A673 (cell line): ENCODE measurements at places on chromosomes 7 and 10.

GRCh38 chr10:72038458-72039001 is 49.8 kb downstream of the SPOCK2 start:
- no peak for DNase-seq

DNA sequence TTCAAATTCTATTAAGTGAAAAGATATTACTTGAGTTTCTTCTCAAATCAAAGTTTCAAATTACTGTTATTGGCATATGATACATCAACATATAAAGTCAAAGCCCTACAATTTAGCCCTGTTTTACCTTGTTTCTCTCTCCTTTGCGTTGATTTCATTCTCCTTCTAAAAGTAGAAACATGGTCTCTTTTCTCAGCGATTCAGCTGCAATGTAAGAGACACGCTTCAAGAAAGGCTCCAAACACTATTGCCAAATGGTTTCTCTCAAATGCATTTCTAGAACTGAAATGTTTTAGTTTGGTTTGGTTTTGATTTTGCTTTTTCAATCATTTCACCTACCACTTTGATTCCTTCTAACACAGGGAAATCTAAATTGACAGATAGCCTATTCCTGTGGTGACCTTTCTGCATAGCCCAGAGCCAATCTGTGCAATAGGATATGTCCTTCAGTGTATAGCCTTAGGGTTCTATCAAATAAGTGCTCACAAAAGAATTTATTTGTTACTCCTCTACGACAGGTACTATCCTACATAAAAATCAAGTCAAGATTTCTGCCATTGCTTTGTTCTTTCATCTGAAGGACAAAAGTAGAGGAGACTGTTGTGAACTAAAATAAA is 47.3 kb downstream of the CTNNA3 start:
- no peak for DNase-seq

DNA sequence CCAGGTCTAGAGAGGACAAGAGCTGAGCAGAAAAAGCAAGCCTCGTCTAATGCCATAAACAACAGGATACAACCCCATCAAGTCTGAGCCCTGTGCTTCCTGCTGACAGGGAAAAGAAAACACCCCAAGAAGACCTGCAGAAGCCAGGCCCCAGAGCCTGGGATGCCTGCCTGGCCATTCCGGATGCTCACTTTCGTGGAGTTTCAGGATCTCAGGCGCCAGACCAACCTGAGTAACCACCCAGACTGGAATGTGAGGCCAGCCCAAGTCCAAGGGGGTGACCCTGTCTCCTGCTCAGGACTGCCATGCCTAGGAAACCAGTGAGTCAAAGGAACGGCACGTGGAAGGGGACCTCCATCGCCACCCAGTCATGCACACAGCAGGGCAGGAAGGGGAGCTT is 74.3 kb downstream of the PLXNA4 start:
- DNase-seq, result no peak

DNA sequence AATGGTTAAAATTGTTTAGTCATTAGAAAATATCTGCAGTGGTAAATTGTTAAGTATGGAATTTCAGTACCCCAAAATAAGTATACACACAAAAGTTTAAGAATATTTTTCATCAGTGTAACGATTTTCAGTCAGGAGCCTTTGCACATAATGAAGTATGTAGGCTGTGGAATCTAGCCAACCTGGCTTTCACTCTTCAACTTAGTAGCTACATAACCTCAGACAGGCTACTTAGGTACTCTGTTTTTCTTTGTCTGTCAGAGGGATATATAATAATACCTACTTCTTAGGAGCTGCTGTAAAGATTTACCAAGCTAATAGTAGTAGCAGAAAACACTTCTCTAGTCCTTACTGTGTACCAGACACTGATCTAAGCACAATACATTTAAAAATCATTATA is 137.5 kb downstream of the ZEB1 start:
- no peak for DNase-seq

- no peak for DNase-seq
Measured at GRCh38 chr10:123521076-123521475, 145.1 kb upstream of the GPR26 start.

DNA sequence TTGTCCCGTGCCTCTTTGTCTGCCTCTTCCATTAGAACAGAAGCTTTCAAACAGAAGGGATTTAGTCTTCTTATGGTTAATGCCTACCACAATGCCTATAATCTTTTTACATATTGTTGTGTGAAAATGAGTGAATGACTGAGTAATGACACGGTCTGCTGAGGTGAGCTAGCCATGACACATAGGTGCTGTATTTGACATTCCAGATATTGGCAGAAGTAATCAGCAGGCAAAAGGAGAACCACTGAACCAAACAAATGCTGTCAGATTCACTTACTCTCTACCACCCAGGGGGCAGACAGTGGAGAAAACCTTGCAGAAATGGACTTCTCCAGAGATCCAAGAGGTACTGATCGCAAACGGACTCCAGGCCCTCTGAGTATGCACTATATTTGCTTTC is 377.2 kb upstream of the VWC2 start:
- DNase-seq, result no peak

DNA sequence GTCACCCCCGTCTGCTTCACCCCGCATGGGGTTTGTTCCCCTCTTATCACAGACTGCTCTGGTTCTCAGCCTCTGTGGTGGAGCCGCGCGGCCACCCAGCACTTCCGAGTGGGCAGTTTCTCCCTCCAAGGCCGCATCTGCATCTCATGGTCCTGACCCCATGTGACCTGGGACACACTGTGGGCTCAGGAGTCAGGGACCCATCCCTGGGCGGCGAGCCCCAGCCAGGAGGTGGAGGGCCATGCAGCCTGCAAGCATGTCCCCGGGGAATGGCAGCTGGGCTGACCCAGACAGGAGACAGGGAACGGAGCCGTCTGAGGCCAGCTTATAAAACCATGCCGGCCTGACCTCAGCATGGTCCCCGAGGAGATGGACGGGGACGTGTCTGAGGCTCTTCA is 25.2 kb upstream of the TTYH3 start:
- DNase-seq, result no peak

GRCh38 chr7:73633844-73634243 is 9.5 kb upstream of the MLXIPL start:
- no peak for DNase-seq

- DNase-seq, result peak; percentile 37
Measured at GRCh38 chr10:59337201-59337652, 25.1 kb downstream of the FAM13C start.

- DNase-seq, result peak; percentile 43
Measured at GRCh38 chr7:156473476-156474240, 166.9 kb upstream of the RNF32 start.

DNA sequence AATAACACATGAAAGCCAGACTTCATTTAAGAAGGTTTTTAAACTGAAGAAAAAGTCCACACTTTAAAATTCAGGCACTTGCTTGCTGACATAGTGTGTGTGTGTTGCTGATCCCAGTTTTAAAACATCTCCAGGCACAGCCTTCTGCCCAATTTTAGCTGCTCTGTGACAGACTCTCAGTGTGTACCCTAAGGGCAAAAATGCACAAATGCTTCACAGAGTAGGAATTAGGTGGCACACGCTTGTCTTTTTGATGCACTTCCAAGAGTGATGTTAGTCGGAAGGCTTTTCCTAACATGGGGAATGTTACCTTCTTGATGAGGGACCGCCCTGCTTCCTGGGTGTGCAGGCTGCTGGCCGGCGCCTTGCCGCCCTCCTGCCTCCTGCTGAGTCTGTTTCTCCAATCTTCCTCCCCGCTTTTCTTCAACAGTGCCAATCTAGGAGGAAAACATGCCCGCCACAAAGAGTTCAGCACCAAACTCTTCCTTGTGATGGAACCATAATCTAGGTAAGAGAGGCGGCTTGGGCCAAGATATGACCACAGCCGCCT is 122.3 kb downstream of the SVIL start:
- DNase-seq, result no peak

- DNase-seq, result no peak
Measured at GRCh38 chr7:1591396-1591795, 21.6 kb upstream of the PSMG3 start.

- DNase-seq, result no peak
Measured at GRCh38 chr7:88092676-88092999, 127.2 kb downstream of the SRI start.

DNA sequence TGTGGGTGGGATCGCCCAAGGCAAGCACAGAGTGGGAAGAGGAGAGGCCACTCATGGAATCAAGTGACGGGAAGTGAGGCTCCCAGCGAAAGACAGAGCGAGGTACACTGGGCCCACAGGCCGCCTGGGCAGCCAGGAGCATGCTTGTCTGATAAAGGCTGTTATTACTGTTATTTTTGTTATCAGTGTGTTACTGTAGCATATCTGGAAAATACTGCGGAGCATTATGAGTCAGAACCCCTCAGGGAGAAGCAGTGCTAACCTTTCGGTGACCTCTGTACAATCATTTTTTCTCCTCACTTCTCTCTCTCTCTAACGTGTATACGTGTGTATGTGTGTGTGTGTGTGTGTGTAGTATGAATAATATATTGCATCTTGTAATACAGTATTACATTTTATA is 3.8 kb upstream of the TCERG1L start:
- DNase-seq, result no peak

- DNase-seq, result no peak
Measured at GRCh38 chr7:126760914-126761577, 491.7 kb downstream of the GRM8 start.

DNA sequence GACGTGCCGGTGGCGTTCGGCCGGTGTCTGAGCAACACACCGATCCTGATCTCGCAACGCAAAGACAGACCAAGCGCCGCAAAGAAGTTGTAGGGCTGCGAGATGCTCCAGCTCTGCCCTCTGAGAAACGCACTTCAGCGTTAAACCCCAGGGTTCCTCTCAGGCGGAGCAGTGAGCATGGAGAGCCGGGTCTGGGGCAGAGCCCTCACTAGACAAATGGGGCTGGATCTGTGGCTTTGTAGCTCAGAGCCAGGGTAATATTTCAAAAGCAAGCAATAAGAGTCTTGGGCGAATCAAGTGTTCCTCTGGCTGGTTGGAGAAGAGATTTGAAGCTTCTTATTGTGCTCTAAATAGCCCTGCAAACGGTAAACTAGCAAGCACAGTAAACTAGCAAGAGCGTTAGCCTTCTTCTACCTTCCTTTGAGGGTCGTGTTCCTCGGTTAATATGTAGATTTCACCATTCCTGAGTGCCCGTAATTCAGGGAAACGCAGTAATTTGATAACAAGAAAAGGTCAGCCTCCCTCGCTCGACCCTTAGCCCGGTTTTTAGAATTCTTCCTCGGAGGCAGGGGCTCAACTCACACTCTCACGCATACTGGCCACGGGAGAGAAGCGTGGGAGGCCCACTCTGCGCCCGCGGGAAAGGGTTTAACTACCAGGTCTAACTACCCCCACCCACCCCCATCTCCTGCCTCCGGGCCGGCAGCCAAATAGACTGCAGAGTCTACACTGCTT is 6.7 kb downstream of the SKAP2 start:
- DNase-seq, result no peak

DNA sequence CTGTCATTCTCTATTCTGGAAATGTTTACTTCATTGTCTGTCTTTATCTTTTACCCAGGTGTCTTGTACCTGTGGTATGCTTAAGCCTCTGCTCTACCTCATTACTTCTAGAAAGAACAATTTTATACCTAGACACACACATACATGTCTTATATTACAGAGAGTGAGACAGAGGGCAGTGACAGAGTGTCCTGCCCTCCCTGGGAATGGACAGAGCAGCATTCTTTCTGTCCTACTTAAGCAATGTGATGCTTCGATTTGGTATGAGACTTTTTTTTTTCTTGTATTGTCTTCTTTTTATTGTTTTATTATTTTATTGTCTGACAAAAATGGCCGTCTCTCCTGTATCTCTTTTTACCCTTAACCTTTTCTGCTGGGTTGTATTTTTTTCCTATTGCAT is 286.1 kb downstream of the EXOC4 start:
- DNase-seq, result no peak

- no peak for DNase-seq
Measured at GRCh38 chr10:94465684-94466083, 63.3 kb downstream of the TBC1D12 start.

- DNase-seq, result no peak
Measured at GRCh38 chr7:157046681-157047080, 36.2 kb upstream of the MNX1 start.

DNA sequence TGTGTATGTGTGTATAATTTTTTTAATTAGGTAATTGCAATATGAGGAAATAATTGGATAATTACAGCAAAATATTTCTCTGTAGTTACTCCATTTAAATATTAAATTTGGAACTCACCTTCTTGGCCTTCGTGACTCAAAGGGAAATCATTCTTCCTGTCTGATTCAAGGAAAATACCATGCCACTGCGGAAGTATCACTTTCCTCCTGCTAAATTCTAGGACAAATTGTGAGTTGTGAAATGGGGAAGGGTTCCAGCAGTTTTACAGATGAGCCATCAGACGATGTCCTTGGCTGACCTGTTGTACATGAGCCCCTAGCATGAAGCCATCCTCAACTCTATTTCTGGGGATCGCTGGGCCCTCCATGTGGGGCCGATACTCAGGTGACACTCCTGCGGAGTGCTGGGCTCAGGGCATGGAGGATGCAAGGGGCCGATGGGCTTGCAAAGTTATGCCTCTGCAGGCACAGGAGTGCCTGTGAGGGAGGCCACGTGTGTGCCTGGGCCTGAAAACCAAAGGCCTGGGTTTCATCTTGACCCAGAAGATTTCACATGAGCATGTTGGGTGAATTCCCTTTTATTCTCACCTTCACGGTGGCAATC is 179.6 kb upstream of the TCERG1L start:
- DNase-seq, result no peak

DNA sequence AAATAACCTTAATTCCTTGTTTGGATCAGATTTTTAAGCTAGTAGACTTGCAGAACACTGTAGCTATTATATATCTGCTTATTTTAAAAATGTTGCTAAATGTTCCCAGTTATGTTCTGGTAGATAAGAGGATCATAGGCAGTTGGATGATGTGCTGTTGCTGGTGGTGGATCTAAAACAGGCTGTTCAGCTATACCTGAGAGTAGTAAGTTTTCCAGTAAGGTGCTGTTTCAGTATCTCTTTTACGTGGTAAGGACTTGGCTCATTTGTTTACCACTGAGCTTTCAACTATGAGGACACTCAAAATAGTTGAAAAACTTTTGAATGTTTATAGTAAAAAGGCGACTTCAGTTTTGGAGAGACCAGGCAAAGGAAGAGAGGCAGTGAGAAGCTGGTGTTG is 180.9 kb downstream of the CDK14 start:
- no peak for DNase-seq

- DNase-seq, result peak; percentile 46
Measured at GRCh38 chr10:84179059-84179710, 5.6 kb downstream of the GPR15LG start.
